ENCODE measurements at places on chromosomes 11 and 22.

DNA sequence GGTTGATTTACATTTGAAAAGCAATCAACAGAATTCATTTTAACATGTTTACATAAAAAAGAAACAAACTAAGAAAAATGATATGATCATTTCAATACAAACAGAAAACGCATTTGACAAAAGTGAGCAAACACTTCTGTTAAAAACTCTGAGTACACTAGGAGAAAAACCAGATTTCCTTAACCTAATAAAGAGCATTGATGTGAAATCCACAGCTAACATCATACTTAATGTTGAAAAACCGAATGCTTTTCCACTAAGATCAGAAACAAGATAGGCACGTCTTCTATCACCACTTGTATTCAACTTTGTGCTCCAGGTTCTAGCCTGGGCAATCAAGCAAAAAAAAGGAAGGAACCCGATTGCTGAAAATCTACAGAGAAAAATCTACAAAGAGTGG lies 227.6 kb downstream of the SBF2 start:
- no peak for DNase-seq

- DNase-seq, result no peak
Measured at GRCh38 chr11:61390161-61390560, 2.2 kb upstream of the TMEM216 start.

- DNase-seq, result no peak
Measured at GRCh38 chr11:130157101-130157500, 2.5 kb upstream of the ST14 start.

- DNase-seq, result no peak
Measured at GRCh38 chr11:12140186-12140793, 29.9 kb downstream of the MICAL2 start.

DNA sequence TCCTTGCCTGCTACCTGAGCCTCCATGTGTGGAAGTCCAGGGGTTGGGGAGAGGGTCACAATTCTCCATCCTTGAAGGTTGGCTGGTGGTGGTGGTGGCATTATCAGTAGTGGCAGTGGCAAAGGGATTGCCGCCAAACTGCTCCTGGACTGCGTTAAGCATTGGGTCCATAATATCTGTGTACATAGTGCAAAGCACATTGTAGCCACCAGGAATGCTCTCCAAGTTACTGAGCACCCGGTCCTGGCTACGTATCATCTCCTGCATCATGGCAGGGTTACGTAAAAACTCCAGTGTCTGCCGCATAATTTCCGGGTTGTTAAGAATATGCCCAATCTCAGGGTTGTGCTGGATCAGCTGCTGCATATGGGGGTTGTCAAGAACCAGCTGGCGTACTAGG lies 1.2 kb downstream of the UBQLN3 start:
- no peak for DNase-seq

GRCh38 chr22:27093422-27093821 lies 436.0 kb downstream of the MIAT start:
- no peak for DNase-seq

DNA sequence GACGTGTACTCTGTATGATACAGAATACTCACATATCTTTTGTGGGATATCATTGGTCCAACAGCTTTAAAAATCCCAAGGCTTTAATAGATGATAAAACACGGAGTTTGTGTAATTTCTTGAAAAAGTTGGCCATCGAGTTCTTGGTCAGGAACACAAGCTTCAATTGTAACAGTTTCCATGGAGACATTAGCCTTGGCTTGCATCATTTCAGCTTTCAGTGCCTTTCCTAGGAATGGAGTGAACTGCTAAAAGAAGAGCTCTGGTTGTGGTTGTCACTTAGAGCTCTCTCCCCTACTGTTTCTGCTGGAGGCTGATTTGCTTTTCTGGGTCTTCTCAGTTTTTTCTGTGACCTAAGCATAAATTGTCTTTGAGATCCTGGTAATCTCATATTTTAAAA lies 14.2 kb downstream of the BMAL1 start:
- DNase-seq, result no peak

- DNase-seq, result peak; percentile 65
Measured at GRCh38 chr22:26550498-26551033, 38.3 kb upstream of the TFIP11 start.

- no peak for DNase-seq
Measured at GRCh38 chr11:122095681-122096262, 20.2 kb downstream of the BLID start.

DNA sequence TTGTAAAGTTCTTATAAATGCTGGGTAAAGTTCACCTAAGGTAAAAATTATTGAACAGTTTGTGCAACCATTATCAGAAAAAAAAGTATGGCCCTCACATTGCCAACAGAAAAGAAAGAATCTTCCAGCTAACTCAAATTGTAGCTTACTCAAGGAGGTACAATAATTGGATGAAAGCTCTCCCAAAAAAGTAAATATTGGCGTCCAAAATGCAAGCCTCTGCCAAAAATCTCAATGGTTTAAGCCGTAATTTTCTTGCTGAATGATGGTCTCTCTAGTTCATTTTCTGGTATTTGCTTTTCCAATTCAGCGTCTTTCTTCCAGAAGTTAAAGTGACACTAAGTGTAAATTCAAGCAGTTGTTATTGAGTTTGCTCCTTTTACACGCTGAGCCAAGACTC lies 727.3 kb downstream of the LRRC4C start:
- no peak for DNase-seq

DNA sequence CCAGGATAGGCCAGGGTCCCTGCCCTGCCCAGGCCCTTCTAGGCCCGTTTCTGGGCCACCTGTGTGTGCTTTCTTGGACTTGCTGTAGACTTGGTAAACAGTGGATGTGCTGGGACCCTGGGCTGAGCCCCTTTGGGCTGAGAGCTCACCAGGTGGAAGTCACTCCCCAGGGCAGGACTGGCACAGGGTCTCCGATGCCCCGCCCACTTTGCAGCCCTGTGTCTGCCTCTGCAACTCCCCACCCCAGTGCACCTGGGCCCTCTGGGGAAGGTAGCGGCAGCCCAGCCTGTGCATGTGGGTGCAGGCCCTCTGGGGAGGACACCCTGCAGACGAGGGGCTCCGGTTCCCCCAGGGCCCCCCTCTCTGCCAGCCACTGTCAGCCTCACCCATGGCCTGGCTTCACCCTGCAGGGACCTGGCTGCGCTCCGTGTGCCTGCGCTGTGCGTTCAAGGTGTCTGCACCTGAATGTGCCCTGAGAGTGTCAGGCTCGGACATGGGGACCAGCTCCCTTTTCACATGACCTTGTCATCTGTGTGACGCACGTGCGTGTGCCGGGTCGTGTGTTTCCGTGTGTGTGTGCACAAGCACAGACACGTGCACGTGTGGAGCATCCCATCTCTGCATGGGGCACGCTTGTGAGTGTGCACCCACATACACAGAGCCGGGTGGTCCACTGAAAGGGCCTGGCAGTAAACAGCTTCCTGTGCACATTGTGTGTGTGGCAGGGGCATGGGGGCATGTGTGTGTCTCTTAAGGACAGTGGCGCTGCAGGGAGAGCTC lies 118.5 kb downstream of the KCNQ1OT1 start:
- no peak for DNase-seq

GRCh38 chr11:133531458-133531857 lies 843 bp downstream of the OPCML start:
- no peak for DNase-seq

All from HTR-8/SVneo (cell line).